ENCODE measurements at places on chromosomes 12 and 14.

DNA sequence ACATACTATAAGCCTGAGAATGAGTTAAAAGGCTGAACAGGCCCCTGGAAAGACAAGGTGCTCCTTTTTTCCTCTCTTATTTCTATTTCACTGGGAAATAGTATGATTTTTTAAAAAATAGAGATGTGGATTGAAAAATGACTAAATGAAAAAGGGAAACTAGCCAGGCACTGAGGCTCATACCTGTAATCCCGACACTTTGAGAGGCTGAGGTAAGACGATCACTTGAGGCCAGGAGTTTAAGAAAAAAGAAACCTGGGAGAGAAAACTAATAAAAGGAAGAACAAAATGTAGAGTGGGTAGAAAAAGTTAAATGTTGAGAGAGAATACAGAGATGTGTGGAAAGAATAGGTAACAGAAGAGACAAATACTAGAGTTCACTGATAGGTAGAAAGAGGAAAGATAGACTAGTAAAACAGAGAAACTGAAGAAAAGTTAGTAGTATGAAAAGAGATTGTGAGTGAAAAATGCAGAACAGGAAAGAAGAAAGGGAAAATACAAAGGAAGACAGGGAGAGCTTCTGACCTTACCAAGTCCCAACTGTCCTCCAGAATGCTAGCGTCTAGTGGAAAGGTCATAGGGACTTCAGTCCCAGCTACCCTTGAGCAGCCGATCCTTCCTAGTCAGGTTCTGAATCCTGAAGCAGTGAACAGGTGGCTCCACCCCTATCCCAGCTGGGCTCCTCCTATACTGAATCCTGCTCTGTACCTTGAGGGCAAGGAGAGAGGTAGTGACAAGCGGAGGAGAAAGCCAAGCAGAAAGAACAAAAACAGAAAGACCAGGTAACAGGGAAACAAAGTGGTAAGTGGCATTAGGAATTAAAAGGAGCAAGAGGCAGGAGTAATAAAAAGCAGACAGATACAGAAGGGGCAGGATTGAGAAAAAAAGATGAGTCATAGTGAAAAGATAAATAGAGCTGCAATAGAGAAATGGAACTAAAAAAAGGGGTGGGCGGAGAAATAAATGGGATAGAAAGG, 7.3 kb downstream of the TMEM116 start:
- DNase-seq: no peak

GRCh38 chr12:113405694-113406093, 2.0 kb upstream of the SDS start:
- DNase-seq: no peak

DNA sequence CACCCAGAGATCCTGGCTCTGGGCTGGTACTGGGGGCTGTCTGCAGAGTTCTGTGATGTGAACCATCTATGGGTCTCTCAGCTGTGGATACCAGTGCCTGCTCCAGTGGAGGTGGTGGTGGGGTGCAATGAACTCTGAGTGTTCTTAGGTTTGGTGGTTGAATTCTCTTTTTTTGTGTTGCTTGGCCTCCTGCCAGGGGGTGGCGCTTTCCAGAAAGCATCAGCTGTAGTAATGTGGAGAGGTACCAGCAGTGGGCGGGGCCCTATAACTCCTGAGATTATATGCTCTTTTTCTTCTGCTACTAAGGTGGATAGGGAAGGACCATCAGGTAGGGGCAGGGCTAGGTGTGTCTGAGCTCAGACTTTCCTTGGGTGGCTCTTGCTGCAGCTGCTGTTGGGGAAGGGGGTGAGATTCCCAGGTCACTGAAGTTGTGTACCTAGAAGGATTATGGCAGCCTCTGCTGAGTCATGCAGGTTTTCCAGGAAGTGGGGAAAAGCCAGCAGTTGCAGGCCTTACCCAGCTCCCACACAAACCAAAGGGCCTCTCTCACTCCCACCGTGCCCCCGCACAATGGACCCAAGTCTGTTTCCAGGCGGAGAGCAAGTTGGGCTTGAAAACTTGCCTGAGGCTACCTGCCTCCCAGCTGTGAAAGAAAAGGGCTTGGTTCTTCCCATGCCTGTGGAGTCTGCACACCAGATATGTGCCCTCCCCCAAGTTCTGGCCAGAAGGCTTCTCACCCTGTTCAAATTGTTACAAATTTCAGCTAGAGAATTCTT, 18.6 kb downstream of the CCER1 start:
- DNase-seq: no peak

GRCh38 chr14:40398981-40399380, 966.7 kb upstream of the FBXO33 start:
- no peak for DNase-seq

- DNase-seq: no peak
Observed at GRCh38 chr12:121096199-121096798, 36.4 kb upstream of the P2RX7 start.
